Stimulated activated CD8-positive, alpha-beta memory T cell treated with anti-CD3 and anti-CD28 coated beads, Interleukin-7, amount 100 ng/mL, for 4 hours (primary cell): ENCODE measurements at places on chromosomes 4 and X.

DNA sequence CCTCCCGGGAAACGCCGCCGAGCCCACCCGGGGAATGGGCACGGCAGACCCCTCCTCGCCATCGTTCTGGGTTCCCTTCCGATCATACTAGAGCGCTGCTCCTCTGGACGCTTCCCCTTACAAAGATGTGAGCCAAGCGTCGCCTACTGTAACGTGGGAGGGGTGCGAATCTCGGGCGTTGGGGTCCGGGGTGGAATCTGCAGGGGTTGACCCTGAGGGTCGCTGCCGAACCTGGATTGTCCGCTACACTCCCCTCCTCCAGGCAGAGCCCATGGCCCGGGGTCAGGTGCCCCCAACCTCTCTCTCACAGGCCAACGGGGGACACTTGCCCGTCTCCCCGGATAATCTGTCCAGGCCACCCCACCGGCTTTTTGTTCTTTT, 13.8 kb downstream of the BCOR start:
- DNase-seq = no peak

- DNase-seq = peak; percentile 82
Observed at GRCh38 chrX:48003758-48004457, at the start of gene ZNF182. TSS of gene ZNF182 (minus strand) at chrX:48003989. CDS start at chrX:48002609, 1,380 bp downstream.

DNA sequence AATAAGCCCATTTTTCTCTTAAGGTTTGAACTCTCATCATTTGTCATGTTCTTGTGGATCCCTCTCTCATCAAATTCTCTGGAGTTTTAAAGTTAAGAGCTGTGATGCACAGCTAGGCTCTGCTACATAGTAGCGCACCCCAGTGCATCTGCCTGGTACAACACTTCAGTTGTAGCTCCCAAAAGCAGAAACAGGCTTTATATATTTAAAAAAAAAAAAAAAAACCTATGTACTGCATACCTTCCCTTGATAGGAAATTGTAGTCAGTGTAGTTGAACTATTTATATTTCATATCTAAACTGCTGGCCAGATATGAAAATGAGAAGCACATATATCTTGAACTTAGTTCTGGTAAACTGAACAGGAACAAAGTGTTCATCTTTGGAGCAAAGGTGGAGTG, 131.4 kb downstream of the KLHL13 start:
- DNase-seq = no peak

DNA sequence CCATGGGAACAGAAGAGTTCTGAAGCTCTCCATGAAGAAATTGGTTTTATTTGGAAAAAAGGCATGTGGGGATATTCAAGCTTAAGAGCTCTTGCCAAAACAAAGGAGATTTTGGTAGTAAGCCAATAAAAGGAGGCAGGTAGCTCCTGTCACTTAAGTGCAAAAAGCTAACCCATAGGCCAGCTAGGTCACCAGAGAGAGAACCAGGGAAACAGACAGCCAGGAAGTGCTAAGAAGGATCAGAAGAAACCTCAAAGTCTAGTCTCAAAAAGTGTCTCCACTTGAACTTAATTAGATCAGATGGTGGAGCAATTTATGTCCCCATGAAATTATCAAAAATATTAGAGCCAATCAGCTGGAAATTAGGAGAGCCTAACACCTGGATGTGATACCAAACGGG, 49.2 kb downstream of the CD40LG start:
- DNase-seq = no peak

- no peak for DNase-seq
Observed at GRCh38 chr4:78298618-78299017, 241.5 kb downstream of the FRAS1 start.

- DNase-seq = no peak
Observed at GRCh38 chr4:116358633-116359222, 726.6 kb downstream of the TRAM1L1 start.

- DNase-seq = no peak
Observed at GRCh38 chr4:1247864-1248244, 1.1 kb downstream of the CTBP1 start.

DNA sequence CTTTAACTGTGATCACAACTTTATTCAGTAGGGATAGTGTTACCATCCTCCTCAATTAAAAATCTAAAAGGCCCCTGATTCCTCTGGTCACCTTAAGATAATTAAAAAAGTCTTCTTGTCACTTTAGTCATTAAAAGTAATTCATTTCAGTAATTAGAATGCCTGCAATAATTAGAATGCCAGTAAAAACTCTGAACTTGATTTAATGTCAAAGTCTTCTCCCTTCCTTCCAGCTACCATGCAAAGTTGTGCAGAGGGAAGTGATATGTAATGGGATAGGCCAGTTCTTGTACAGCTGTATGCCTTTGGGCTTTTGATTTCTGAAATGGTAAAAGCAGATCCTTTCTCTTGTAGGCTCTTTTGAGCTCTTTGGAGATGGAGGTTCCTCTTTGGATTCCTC, 417.2 kb downstream of the ADAM29 start:
- DNase-seq = no peak
